ENCODE measurements at places on chromosomes 2 and 18.

DNA sequence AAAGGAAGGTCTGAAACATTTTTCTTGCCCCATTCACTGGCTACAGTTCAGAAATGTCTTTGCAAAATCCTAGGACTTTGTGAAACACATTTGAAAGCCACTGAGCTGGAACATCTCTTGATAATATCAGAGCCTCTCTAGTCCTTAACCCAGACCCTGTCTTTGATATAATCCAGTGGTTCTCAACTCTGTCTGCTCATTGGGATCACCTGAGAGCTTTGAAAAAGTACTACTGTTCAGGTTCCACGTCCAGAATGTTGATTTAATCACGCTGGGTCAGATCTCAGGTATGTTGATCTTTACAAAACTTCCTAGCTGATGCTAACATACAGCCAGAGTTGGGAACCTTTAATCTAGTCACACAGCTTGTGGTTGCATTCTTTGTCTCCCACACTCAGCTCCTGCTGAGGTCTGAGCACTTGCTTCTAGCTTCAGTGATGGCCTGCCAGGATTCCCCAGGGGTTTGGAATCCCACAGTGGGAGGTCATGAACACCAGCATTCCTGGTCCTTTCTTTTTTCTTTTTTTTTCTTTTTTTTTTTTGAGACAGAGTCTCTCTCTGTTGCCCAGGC, 262.7 kb downstream of the SETBP1 start:
- DNase-seq: no peak

DNA sequence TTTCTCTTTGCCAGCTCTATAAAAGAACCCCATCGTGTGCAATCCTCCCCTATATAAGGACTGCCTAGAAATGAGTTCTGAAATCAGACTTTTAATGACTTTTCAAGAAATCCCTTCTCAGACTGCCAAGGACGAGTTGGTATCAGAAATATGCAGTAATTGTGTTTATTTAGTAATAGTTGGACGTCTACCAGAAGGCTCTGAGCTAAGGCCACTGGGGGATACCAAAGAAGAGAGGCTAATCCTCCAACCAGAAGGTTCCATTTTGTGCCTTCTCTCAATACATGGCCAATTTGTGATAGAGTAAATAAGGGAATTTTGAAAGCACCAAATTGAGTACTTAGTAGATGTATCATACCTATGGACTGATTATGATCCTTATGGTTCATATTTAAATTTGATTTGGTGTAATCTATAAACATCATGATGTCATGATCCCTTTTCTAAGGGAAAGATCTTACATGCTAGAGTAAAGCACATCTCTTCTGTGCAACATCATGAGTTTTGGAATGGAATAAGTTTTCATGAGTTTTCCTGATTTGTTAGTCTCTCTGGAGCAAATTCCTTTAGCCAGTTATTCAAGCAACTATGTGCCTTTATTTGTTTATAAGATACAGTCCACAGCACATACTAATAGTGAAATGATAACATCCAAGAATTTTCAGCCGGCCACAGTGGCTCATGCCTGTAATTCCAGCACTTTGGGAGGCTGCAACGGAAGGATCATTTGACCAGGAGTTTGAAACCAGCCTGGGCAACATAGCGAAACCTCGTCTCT, 82.2 kb upstream of the LTBP1 start:
- no peak for DNase-seq

GRCh38 chr2:96823198-96823597, 7.1 kb downstream of the CNNM3 start:
- no peak for DNase-seq

DNA sequence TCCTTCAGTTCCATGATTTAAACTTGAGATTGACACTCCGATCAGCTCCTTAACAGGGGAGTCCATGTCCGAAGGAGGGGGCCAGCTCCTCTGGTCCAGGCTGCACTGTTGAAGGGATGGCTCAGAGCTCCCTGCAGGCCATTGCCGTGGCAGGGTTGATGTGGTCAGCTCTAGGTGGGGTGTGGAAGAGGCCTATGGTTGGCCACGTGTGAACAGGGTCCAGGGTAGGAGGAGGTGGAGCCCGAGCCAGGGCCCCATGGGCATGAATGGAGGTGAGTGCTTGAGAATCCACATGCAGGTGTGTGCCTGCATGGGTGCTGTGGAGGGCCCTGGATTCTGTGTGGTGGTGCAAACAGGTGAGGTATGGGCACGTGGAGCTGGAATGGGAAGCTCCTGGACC, 1.1 kb downstream of the SPEG start:
- no peak for DNase-seq

GRCh38 chr2:43114210-43114609, 112.2 kb downstream of the ZFP36L2 start:
- DNase-seq: no peak
